ENCODE measurements at places on chromosomes 16 and 17. TPM values are rescaled to one million over a fixed set of nuclear protein-coding genes. Genes with fewer than 3 reads are reported as not detected.

DNA sequence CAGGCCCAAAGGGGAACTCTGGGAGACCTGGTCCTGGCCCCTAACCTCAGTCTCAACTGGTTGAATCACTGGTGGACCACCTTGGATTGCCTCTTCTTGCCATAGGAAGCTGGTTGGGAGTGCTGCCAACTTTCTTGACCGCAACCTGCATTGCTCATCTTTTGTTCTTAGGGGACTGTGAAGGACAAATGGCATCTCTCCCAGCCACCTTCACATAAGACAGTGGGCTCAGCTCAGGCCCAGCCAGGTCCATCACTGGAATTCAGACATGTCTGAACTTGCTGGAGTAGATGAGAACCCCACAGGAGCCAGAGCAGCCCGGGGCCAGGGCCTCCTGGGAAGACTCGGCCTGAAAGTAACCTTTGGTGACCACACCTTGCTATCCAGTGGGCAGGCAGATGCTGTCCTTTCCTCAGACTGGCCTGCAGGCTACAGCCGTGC, 18.8 kb downstream of the ADORA2B start:
- DNase-seq = no peak

GRCh38 chr16:981695-982144, at the start of gene SOX8:
Gene SOX8, plus strand, starts transcription at chr16:981770. Its CDS starts 153 bp downstream, at chr16:981923.
- DNase-seq = no peak

DNA sequence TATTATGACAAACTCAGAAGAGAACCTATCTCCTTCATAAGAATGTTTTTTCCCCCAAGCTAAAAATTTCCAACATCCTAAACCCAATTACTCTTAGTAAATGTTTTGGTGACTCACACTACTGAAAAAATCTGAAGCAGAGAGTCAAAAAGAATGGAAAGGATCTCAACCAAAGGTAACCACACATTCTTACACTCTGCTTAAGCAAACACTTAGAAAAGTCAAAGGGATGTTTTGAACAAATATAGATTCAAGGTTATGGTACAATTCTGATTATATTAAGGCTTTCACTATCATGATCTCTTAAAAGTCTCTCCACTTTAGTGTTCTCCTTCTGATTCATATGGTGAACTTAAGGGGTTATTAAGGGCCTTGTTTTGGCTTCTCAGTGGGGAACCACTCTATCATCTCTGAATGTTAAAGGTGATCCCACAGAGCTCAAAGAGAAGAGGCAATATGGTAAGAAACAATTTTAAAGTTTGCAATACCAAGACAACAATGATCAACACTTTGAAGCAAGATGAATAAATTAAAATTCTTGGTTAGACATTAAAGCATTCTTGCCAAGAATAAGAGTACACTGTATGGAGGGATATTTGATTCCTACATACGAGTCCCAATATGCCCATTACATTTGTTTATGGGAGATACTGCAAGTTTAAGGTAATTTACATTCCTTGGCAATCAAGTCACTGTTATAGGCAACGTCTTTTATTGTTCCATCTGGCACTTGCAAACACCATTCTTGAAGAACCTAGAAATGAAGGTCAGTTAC, 69.2 kb downstream of the CDC27 start:
- DNase-seq = no peak

GRCh38 chr17:43360739-43361505, 37.9 kb upstream of the ARL4D start:
- peak; percentile 47 for DNase-seq

- DNase-seq = no peak
Measured at GRCh38 chr16:62392698-62393097, 356.5 kb upstream of the CDH8 start.

- DNase-seq = no peak
Measured at GRCh38 chr17:79779084-79779529, 1.2 kb downstream of the CBX2 start.

The ACAP1 gene
- 3.3 TPM for total RNA-seq

The SBK1 gene
- total RNA-seq = not detected

The MYH1 gene
- not detected for total RNA-seq

The MRC2 gene
- total RNA-seq = 22.2 TPM

All from omental fat pad (tissue), 4 donors.